Stimulated activated CD4-positive, alpha-beta T cell treated with anti-CD3 and anti-CD28 coated beads, Interleukin-12 subunit alpha, Interleukin-12 subunit beta, amount 100 ng/mL, for 4 hours (primary cell): ENCODE measurements at places on chromosomes 6 and 20.

GRCh38 chr6:140566781-140567277 is 1192.4 kb upstream of the CITED2 start:
- DNase-seq: no peak

GRCh38 chr20:61743606-61744005 is 322.1 kb downstream of the TAF4 start:
- DNase-seq: no peak

DNA sequence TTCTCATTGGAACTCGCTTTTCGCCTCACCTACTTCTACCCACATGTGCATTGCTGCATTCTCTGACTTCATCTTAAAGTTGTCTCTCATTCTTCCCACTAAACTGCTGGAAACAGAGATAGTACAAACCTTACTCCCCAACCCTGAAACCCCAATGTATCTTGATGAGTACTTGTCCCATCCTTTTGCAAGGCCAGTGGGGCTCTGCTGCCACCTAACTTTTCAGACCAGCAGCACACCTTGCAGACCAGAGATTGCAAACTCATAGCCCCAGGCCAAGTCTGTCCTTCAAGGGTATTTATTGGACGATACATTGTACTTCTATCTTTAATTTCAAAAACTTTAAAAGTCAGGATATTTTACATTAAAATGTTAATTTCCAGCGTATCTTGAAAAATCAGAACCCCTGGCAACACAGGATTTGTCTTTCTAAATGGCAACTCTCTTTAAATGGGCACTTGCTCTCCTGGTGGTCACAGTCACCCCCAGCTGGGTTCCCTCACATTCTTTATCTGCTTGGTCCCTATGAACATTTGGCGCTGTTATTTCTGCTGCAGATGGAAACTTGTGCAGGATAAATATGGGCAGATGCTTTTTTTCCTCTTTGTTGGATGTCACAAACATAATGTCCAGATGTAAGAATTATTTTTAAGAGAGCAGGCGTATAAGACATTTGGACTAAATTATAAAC is 83.9 kb downstream of the SOD2 start:
- no peak for DNase-seq

- no peak for DNase-seq
These were observed 10.3 kb downstream of the LCA5 start for GRCh38 chr6:79526897-79527296.

- DNase-seq: no peak
These were observed 15.3 kb upstream of the CCN2 start for GRCh38 chr6:131966443-131966842.

DNA sequence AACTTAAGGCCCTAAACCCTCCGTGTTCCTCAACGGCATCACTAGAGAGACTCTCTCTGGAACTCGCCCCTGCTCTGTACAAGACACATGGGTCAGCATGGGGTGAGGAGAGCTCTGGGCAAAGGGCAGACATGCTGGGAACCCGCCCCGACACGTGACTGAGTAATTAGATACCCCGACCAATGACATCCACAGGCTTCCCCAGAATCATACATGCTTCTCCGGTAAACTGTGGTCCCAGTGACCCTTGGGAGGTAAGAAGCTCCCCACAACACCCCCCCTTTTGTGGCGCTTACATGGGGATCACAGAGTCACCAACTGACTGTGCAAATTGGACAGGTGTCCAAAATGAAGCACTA is 31.7 kb upstream of the RPS6KA2 start:
- no peak for DNase-seq

DNA sequence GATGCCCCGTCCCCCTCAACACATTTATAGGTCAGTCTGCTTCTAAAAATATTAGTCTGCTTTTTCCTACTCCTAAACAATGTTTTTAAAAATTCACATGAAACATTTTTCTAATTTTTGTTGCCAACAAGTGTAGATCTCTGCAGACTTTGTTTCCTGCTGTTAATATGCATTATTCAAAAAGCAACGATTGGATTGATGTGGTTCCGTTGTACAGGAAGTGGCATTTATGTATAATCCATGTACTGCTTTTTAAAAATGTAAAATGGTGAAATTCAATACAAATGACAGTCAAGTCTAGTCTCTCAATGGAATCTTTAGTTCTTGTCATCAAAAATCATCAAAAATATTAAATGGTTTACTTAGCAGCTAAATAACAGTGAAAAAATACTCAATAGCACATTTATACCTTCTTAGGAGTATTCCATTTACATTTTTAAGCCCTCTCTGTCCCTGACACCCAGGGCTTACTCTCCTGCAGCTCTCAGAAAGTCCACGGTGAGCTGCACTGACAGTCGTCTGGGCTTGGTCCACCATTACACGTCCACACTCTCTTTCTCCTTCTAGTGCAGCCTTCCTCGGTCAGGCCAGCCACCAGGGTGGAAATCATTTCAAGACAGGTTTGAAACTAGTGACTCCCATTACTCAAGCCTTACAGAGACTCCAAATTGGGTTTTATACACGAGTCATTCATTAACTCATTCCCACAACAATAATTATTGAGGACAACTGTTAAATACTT is 211.5 kb downstream of the TMEM200A start:
- no peak for DNase-seq

GRCh38 chr6:154602296-154602695 is 91.8 kb upstream of the CNKSR3 start:
- DNase-seq: no peak

DNA sequence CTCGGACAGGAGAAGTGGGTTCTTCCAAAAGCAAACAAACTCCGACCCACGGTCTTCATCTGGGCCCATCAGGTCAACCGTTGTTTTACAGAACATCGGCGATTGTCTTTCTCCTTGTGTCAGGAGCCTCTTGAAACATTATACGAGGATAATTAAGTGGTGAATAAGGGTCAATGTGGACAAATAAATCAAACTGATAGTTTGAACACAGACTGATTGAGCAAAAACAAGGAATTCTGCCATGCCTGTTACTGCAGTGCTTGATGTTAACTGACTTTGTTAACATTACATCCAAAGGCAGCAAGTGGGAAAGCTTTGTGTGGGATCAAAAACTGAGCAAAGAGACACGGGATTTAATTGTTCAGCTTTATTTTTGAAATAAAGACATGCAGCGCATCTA is 101.1 kb upstream of the IFNGR1 start:
- no peak for DNase-seq

DNA sequence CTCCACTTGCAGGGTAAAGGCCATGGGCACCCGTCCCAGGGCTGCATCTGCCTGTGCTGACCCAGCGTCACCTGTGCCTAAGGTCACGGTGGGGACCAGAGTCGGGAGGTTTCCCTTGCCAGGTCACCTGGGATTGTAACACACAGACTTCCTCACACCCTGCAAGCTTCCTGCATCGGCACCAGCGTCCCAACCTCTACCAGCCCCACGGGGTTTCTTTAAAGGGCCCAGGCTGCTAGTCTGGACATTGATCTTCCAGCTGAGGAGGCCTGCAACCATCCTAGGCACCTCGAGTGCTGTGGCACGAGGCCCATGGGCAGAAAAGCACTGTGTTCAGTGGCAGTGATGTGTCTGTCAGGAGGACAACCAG is 12.6 kb downstream of the ACSS1 start:
- no peak for DNase-seq

DNA sequence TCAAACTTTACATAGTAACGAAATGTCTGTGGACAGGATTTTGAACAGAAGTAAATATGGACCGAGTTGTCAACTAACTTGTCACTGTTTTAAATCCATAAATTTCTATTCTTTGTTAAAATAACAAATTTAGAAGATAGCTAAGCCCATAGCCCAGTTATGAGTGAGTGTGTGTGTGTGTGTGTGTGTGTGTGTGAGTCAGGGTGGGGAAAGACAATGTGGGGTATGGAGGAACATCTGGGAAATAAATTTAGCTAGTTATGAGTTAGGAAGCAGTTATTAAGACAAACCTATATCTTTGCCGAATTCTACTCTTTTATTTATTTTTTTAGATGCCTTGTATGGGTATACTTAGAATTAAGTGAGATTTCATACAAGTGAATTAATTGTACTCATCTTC is 9.0 kb downstream of the TPBG start:
- DNase-seq: no peak

GRCh38 chr20:7285918-7286556 is 518.6 kb downstream of the BMP2 start:
- peak; percentile 0 for DNase-seq

- no peak for DNase-seq
These were observed 180.9 kb downstream of the KIF16B start for GRCh38 chr20:16392346-16392745.

GRCh38 chr6:3625980-3626563 is 125.4 kb downstream of the PXDC1 start:
- no peak for DNase-seq

DNA sequence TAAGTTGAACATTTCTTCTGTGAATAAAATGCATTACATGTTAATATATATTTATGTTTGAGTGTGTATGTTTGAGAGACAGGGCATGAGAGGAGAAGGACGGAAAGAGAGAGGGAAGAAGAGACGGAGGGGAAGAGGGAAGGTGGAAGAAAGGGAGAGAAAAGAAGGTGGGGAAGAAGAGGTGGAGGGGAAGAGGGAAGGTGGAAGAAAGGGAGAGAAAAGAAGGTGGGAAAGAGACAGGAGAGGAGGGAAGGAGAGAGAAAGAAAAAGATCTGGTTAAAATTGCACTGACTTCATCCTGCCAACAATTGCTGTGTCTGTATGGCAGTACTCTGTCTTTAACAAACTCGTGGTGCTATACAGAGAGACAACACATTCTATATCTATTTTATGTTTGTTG is 29.0 kb downstream of the FAM83B start:
- DNase-seq: no peak

DNA sequence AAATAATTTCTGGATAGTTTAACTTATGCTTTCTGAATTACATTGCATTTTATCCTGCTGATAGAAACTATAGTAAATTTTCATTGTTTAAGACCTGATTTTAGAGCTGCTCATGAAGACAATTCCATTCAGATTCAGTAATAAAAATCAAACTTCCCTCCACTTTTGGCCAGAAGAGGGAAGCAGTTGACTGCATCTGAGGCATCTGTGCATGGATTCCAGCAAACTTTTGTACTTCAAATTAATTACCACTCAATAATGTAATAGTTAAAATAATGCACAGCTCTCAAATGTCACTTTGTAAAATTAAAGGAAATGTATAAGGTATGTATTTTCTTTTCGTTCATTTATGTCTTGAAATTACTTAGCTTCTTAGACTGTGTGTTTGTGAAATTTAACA is 64.2 kb upstream of the SLC35B3 start:
- no peak for DNase-seq

GRCh38 chr6:19836799-19837510 is at the start of gene ID4:
ID4 (plus strand) TSS chr6:19837370; CDS start chr6:19837755, 385 bp downstream.
- no peak for DNase-seq

GRCh38 chr6:21357262-21357661 is 236.3 kb upstream of the SOX4 start:
- no peak for DNase-seq

DNA sequence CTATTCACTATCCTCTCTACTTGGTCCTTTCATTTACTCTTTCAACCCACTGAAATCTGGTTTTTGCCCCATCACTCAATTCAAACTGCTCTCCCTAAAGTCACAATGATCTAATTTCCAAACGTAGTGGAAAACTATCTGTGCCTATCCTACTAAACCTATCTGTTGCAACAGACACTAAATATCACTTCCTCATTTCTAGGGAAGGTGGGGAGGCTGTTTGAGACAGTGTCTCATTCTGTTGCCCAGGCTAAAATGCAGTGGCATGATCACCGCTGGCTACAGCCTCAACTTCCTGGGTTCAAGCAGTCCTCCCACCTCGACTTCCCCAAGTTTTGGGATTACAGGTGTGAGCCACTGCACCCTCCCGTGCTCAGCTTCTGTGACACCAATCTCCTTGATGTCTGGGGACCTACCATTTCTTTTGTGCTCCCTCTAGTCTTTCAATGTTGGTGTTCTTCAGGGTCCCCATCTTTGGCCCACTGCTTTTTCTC is 8.8 kb downstream of the RANBP9 start:
- no peak for DNase-seq

DNA sequence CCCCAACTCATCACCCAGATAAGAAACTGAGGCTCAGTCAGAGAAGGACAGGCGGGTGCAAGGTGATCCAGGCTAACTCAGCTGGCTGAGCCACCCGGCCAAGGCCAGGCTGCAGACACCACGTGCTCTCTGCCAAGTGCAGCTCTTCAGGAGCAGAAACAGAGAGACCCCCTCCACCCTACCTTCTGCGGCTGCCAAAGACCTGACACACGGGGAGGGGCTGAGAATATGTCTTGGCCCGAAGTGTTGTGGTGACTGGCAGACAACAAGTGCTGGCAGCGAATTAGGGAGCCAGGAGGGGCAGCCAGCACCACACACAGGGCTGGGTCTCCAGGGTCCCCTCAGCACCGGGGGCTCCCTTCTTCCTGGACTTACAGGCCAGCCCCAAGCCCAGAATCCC is 22.5 kb downstream of the PREX1 start:
- DNase-seq: no peak

DNA sequence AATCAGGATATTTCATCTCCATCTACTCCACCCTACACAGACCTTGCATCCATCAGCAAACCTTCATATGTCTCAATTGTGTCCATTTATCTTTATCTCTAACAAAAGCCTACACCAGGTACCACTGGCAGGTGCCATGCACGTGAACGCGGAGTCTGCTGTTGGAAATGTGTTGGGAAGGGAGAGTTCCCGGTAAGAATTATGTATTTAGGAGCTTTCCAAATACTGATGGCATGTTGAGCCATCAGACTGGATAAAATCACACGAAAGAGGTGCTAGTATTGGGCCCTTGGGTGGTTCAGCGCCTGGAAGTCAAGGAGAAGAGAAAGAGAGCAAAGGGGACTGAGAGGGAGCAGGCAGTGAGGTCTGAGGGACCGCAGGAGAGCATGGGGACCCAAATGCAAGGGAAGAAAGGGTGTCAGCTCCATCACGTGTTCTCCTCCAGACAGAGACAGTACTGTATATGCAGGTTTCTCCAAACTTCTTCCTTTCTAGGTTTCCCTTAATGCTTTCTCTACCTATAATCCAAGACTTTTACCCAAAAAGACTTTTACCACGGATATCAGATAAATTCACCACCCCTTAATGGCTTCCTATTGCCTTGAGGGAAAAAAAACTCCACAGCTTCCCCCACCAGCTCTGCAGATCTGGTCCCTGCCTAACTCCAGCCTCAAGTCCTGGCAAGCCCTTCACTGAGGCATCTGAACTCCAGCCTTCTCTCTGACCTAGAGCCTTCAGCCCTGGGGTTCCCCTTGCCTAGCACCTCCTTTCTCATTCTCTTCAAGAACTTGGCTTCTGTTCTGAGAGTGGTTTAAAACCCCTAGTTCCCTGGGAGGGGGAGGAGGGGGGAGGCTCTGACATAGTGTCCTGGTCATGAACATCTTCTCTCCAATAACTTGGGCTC is 4.8 kb upstream of the ZNF217 start:
- DNase-seq: no peak

- no peak for DNase-seq
These were observed 12.9 kb downstream of the SLC17A9 start for GRCh38 chr20:62965363-62965771.

GRCh38 chr20:40687384-40688128 is 1.5 kb downstream of the MAFB start:
- no peak for DNase-seq

- no peak for DNase-seq
These were observed 674.6 kb upstream of the MARCKS start for GRCh38 chr6:113182370-113183141.

DNA sequence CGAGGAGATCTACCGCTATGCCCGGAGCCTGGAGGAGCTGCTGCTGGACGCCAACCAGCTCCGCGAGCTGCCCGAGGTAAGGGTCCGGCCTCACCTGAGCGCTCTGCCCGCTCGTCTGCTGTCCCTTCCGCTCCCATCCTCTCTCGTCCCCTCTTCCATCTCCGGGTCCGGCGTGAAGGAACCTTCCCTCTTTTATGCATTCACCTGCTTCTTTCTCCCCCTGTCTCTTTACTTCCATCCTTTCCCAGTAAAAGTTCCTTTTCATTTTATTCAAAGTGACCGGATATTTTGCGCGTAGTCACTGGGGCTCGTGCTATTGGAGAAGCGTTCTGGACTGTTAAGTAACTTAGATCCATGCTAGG is 516 bp downstream of the LRRC1 start:
- DNase-seq: no peak
